GM13976 (cell line): ENCODE measurements at places on chromosomes 7 and 10.
A peak's percentile ranks its signal among the peaks of the same experiment; 100 is the strongest.

DNA sequence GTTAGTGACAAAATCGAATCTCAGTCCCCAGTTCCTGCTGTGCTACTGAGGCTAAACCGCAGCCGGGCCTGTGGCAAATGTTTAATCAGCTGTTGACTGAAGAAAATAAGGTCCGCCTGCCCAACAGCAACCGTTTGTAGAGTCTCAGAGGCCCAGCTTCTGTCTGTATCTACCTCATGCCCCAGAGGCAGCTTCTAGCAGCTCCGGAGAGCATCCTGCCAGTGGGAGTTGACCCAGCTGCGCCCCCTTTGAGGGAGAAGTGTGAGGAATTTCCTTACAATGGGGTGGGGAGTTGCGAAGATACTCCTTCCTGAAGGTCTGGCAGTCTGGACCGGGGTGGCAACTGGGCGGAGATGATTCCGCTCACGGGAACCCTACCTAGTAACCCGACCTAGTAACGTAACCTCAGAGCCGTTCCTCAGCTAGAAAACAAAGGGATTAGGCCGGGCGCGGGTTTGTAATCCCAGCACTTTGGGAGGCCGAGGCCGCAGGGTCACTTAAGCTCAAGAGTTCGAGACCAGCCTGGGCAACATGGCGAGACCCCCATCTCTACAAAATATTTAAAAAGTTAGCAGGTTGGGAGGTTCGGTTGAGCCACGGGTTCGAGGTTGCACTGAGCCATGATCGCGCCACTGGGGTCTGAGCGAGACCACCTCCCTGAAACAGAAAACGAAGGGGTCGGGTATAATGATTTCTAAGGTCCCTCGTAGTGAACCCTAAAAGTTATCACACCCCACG lies 846 bp upstream of the ZNF775 start:
- no peak for DNase-seq

DNA sequence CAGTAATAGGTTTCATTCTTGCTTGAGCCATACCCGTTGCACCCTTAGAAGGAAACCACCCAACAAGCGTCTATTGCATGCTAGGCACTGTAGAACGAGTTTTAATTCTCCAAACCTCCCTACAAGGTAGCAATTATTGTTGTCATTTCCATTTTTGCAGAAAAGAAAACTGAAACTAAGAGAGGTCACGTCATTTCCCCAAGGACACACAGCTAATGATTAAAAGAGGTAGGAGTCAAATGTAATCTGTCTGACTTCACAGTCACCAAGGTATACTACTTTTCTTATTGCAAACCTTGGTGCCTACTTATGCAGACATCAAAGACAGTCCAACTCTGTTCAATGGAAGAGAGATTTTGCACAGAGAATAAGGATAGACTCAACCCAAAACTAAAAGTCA lies 49.1 kb upstream of the C1QL3 start:
- peak; percentile 35 for DNase-seq

- no peak for DNase-seq
Measured at GRCh38 chr10:84123362-84123761, 15.9 kb upstream of the GHITM start.

GRCh38 chr7:106285855-106286492 lies 1.2 kb upstream of the NAMPT start:
- peak; percentile 80 for DNase-seq

DNA sequence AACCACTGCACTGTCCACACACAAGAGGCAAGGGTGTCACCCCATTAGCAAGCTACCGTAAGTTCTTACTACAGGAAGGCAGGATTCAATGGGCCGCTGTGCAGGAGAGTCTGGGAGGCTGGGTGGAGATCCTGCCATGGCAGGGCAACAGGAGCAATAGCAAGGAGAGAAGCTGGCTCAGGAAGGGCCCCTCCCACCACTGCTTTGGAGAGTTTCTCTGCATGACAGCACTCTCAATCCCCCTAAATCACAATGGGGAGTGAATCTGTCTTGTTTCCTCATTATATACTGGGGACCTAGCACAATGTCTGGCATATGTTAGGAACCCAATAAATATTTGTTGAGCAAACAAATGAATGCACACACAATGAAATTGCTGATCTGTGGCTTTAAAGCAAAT lies 83.2 kb upstream of the SFMBT2 start:
- DNase-seq = no peak

DNA sequence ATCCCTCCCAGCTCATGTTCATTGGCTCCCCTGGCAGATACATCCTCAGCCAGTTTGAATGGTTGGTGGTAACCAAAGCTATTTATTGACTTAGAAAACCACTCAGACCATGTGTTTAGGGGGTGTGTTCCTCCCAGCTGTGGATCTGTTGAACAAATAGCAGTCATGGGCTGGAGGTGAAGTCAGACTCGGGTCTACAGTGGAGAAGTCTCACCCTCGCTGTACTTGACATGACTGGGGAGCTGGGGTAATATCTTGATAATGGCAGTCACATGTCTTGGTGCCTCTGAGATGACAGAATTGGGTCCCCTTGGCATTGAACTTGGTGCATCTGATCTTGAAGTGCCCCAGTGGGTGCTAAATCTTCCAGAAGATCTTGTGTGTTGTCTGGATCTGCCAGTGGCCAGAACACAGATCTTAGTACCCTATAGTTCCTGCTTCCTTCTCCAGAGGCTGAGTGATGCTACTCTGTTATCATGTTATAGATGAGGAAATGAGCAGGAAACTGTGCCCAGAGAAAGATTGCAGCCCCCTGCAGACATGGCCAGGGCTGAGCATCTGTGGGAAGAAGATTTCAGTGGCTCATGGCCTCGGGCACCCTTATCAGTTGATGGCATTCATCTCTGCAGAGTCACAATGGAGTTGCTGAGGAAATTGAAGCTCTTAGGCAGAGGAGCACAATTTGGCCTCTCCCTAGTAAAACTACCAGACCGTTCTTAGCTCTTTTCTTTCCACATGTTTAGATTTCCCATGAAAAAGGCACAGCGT lies 50.4 kb downstream of the ADRA2A start:
- no peak for DNase-seq

DNA sequence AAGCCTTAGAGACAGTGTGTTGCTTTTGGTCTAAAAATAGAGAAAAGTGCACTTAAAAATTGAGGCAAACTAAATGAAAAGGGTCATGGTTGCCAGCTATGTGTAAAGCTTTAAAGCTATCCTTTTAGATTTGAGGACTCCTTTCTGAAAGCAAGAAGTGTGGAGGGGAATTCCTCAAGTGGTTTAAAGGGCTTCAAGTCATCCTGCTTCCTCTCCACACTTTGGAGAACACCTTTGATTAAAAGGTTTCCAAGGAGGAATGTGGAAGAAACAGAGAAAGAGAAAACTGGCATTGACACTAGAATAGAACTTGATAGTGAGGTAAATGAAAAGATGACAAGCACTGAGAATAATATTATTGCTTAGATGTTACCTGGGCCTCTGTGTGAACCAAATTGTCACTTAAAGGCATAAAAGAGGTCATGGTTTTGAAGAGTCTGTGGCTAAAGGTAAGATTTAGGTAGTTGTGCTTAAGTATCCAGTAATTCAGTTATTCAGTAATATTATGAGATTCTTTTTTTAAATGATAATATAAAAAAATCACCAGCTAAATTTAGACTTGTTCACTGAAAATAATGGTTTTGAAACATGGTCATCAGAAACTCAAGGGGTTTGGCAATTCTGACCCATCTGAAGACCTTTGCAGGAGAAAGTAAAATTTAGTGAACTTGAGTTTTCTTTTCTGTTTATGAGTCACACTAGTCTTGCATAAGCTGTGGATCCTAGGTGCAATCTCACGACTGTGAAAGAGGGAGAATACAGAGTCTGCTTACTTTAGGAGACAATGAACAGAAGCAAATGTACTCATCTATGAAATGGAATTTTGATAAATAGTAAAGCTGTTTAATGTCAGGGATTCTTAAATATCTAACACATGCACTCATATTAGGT lies 466.0 kb downstream of the KIF20B start:
- peak; percentile 22 for DNase-seq

- no peak for DNase-seq
Measured at GRCh38 chr7:30329716-30330115, 45.3 kb downstream of the ZNRF2 start.

DNA sequence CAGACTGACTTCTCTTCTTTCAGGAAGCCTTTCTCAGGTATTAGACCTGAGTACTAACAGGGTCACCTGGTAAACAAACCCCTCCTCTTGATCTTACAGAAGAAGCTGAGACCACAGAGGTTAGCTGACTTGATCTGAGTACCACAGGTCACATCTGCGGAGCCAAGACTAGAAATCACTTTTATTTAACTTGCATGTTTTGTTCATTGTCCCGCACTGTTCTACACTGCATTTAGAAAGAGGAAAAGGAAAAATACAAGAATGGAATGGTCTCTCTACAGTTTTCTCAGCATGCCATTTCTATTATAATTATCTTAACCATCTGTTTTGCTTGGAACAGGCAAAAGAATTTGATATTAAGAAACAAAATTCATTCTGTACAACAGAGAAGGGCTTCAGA lies 245.6 kb upstream of the ETV1 start:
- DNase-seq = no peak

DNA sequence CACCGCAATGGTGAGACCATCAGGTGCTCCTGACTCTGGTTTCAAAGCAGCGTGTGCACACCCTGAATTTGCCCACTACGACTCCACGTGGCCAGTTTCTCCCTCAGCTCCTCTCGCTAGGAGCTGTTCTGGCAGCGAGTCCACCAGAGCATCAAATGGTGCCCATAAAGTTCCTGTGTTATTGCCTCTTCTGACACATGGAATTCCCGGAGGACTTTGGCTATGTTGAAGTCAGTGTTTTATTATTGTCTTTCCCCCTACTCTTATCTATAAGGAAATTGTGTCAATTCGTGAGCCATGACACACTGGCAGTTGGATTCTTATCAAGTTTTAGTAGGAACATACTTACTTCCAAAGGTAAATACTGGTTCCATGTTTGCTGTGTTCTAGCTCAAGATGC lies 53.9 kb upstream of the NPVF start:
- DNase-seq = no peak

DNA sequence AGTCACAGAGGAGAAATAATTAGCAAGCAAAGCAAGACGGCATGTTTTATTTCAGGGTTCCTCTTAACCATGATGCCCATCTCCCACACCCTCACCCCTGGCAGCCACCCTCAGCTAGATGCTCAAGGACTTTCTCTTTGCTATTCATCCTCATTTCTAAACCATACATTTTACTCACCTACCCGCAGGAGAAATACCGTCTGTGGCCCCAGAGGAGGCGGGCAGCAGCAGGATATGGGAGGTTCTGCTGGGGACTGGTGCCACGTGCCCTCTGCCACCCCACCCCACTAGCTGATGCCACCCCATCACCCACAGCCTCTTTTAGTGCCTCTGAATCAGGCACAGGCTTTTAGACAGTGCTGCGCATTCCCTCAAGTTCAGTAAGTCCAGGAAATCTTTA lies 168.7 kb upstream of the ITGB1 start:
- DNase-seq = no peak

DNA sequence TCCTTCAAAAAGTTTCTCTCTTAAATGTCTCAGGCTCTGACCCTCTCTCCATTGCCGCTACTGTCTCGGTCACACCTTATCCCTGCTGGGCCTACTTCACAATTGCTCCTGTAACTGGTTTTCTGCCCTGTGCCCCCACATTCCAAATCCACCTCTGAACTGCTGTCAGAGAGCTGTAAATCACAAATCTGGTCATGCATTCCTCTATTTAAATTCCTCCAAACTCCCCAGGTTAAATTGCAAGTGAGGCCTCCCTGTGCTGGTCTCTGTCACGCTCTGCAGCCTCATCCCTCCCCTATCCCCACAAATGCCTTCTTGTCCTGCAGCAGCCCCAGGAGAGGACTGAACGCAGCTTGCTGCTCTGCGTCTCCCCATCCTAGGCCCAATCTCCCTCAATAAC lies 40.4 kb upstream of the CDCA7L start:
- no peak for DNase-seq

DNA sequence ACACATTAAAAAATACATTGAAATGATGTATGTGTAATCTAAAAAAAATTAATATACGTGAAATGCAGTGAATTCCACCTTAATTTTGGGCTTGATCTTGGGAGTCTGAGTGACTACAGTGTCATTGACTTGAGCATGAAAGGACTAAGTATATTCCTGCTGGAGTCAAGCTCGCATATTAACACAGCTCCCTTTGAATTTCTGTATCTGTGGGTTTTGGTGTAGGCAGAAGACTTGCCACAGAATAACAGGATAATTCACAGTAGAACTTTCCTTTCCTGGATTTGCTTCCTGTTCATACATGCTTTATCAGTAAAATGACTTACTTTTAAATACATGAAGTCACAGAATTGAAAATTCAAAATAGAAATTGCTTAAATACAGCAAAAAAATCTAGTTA lies 55.3 kb downstream of the PPP1R9A start:
- DNase-seq = no peak

- no peak for DNase-seq
Measured at GRCh38 chr7:139655305-139655704, 122.5 kb downstream of the HIPK2 start.

- no peak for DNase-seq
Measured at GRCh38 chr7:95045236-95045923, 138.0 kb downstream of the PPP1R9A start.

DNA sequence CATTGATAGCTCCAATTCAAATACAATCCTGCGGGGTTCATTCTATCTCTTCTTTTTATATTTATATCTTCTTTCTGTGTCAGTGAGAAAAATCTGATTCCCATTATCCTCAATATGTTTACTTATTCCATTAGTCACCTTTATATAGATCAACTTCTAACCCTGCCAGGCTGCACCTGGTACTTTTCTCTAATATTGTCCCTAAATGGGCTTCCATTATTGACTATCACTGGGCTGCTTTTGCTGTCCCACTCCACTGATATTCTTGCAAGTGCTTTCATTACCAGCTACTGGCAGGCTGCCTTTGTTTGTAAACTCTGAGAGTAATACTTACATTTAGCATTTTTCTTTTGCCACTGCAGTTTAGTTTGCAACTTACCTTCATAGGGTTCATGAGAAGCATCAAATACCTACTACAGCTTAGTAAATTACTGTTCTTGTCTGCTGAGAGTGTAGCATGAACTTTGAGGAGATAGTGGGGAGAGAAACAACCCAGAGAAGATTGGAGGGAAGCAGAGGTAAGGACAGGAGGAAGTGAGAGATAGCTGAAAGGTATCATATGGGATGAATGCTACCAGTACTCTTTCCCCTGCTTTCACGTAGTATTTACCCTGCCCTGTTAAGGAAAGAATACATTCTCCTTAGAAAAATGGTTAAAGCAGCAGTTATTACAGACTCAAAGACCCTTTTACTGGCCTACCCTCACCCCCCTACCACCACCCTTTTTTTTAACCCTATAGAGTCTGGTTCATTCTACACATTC lies 119.1 kb downstream of the PHTF2 start:
- DNase-seq = no peak
